ENCODE measurements at places on chromosomes 5 and 9.
A peak's percentile ranks its signal among the peaks of the same experiment; 100 is the strongest.

- no peak for DNase-seq
These were observed 37.4 kb downstream of the SCAMP1 start for GRCh38 chr5:78397831-78398230.

DNA sequence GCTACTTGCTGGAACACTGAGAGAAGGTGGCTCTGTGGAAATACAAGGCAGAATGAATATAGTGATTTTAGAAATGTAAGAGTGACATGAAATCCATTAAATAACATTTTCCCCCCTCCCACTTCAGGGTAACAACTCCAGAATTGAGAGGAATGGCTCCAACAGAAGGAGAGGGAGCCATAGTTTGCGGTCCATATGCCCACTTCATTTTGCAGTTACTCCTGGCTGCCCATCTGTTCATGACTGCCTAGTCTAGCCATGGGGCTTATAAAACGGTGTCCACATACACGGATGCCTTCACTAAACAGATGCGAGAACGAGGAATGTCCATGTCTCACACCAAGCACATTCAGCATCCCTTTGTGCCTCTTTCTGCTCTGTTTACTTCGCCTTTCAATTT lies 186.7 kb downstream of the TMEM38B start:
- no peak for DNase-seq

DNA sequence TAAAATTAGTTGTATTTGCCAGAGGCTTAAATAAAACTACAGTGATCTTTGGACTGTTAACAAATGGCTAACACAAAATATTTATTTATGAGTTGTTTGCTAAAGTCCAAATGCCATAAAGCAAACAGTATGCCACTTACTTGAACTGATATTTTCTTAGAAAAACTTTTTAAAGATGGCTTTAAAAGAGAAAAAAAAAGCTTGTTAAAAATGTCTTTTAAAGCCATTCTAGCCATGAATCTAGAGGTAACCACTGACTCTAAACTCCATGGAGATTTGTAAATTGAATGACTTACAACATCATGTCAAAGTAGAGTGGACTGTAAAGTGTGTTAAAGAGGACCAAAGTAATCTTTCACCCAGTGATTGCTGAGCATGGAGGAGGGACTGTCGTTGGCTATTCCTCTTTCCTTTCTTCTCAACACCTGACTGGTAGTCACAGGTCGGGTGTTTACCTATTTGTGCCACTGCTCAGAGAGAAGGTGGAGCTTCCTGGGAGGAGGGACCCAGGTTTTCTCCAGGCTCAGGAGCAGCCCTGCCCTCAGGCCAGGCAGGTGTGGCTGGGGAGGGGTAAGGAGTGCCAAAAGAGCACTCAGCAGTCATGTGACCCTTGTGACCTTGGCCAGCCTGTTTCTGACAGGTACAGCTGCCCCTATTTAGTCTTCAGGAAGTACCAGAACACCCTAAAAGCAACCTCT lies 69.1 kb upstream of the TJP2 start:
- no peak for DNase-seq

GRCh38 chr5:116626272-116626723 lies 51.7 kb upstream of the SEMA6A start:
- no peak for DNase-seq

DNA sequence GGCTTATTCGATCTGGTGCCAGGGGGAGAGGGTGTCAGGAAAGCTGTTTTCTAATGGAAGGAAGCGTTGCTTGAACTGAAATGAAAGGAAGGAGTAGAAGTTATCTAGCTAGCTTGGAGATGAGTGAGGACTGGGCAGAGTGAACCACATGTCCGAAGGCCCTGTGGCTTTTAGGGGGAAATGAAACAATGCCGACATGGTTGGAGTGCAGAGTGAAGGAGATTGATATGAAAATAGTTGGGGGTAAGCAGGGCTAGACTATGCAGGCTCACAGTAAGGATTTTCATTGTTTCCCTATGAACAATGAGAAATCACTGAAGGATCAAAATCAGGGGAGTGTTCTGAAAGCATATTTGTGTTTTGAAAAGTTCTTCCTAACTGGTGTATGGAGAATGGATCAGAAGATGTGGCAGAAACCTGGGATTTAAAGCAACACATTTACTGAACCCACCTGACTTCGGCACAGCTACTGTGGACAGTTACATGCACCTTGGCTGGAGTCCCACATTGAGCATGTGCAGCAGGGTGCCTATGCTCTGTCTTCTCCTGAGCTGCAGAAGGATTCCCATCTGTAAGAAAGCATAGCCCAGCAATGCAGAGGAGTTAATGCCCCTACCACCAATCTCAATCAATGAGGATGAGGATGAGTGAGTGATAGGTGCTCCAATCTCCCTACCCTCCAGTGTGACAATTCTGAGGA lies 144.4 kb upstream of the TBCA start:
- no peak for DNase-seq

- no peak for DNase-seq
These were observed 5.5 kb upstream of the NINJ1 start for GRCh38 chr9:93139365-93140182.

- DNase-seq = peak; percentile 34
These were observed 859 bp downstream of the CSNK1G3 start for GRCh38 chr5:123512611-123513461.

GRCh38 chr5:21574961-21575360 lies 1278.2 kb downstream of the CDH12 start:
- no peak for DNase-seq
